PC-3 (cell line): ENCODE measurements at places on chromosomes 11 and 22.

- no peaks in the 10 kb centered on the region for H3K27me3 ChIP-seq
- H3K36me3 ChIP-seq = no peaks in the 10 kb centered on the region
- H3K4me3 ChIP-seq = no peak overlapping the region
- H3K27ac ChIP-seq = no peak overlapping the region
These were observed 492.9 kb upstream of the ANO3 start for GRCh38 chr11:25838918-25839625.

DNA sequence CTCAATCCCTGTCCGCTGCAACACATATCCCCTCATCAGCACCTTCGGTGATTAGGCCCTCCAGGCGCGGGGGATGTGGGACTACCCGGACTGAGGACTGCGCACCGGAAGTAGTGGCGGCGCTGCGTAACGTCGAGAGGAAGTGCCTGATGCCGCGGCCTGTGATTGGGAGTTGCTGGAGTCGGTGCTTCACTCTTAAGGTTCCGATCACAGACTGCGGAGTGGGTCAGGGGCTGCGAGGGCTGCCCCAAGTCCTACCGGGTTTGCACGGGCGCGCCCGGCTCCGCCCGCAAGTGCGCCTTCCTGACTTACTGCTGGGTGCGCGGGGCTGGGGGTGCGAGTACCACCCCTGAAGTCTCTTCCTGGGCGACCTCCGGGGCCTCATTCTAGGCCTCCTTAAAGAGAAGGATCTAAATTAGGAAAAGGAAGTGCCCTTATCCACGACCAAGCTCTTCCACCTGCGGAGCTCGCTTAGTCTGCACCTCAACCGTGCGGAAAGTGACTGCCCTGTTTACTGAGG, at the start of gene ALKBH3:
ALKBH3 (plus strand) TSS at position 192 of the 520 bp plus-strand sequence. CDS start 1,822 bp downstream, outside the sequence.
- peaks cover 12% of the 10 kb centered on the region for H3K4me1 ChIP-seq
- no peak within 1 kb of the TSS for H3K27ac ChIP-seq
- peaks cover 10% of the 10 kb centered on the region; the same call in 1 of the 2 replicates for H3K36me3 ChIP-seq
- no peaks in the 10 kb centered on the region for H3K27me3 ChIP-seq
- peak; percentile 91 for DNase-seq
- peak within 1 kb of the TSS; percentile 91 for H3K4me3 ChIP-seq

DNA sequence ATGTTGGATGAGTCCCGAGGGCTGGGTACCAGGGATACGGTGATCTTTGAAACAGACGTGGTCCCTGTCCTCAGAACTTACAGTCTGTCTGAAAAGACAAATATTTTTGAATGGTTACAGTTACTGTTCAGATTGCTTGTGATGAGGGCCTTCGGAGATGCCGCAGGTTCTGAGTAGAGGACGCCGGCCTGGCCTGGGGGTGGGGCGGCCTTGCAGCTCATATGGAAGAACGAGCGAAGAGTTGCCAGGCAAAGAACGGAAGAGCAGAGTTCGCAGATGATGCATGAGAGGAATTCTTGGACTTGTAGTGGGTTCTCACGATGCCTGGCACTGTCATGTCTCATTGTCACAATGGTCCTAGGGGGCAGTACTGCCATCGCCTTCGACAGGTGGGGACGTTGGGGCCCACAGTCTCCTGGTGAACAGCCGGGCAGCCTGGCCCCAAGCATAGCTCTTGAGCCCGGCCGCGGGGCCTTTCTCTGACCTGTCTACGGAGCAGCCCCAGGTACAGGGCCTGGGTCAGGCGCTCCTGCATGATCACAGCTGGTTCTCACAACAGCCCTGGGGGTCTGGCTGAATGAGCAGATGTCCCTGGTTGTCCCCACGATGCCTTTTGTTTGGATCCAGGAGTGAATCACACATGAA, 60.9 kb upstream of the PARVG start:
- no peak overlapping the region for H3K27ac ChIP-seq
- no peaks in the 10 kb centered on the region for H3K4me1 ChIP-seq
- H3K36me3 ChIP-seq = peaks cover 6% of the 10 kb centered on the region; the same call in 1 of the 2 replicates
- no peaks in the 10 kb centered on the region for H3K27me3 ChIP-seq
- H3K4me3 ChIP-seq = no peak overlapping the region
- no peak for DNase-seq

GRCh38 chr11:76445121-76446084, 585 bp downstream of the EMSY start:
- H3K27ac ChIP-seq = peak overlapping the region; percentile 66
- H3K27me3 ChIP-seq = no peaks in the 10 kb centered on the region
- peak overlapping the region; percentile 81 for H3K4me3 ChIP-seq
- DNase-seq = peak; percentile 91
